ENCODE measurements at places on chromosomes 13 and 19.

DNA sequence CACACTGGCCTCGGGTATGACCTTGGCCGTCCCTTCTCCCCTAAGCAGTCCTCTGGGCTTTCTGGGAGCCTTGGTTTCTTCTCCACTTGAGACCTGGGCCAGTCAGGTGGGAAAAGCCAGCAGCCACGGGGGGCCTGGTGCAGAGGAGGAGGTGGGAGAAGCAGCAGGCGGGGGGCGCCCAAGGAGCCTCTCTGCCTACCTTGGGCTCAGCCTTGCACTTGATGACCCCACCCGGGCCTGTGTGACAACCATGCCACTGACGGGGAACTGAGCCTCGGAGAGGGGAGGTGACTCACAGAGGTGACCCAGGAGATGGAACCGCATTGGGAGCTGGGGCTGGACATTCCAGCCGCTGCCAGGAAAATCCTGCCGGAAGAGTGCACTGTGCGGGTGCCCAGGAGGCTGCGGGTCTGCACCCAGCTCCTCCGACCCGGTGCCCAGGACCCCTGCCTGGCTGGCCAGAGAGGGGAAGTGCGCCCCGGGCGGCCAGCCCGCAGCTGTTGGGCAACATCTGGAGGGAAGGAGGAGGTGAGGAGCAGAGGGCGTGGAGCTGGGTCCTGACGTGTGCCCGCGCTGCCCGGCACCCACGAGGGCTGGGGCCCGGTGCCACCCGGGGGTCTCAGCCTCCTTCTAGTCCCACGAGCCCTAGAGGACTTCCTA is 23.4 kb upstream of the SLC7A10 start:
- no peak for DNase-seq

DNA sequence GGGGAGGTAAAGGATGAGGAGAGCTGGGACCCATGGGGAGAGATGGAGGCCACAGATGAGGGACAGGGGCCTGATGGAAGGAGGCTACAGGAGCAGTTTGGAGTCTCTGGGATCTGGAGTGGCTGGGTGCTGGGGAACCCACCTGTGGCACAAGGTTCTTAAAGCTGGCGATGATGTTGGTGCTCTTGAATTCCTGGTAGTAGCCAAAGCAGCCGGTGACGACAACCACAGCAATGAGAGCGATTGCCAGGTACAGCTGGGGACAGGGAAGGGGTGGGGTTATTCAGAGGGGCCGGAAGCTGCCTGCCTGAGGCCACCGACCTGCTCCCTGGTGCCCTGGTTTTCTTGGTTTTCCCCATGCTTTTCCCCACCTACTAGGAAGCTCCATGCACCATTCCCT is 2.8 kb downstream of the ATP4A start:
- DNase-seq, result no peak

DNA sequence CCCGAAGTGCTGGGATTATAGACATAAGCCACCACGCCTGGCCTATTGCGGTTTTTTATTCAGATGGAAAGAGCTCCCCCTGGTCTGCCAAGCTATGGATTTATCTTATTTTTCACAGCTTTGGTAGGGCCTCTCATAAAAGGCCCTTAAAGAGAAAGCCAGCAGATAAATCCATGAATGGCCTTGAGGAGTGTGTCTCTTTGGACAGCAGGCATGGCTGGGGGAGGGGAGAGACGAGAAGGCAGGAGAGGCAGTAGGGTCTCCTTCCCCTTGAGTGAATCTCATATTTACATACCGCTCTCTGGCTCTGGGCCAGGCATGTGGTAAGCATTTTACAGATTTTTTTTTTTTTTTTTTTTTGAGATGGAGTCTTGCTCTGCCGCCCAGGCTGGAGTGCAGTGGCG is 25.2 kb downstream of the MARK4 start:
- DNase-seq, result no peak

- no peak for DNase-seq
These were observed 1318.9 kb downstream of the OLFM4 start for GRCh38 chr13:54347531-54347930.

DNA sequence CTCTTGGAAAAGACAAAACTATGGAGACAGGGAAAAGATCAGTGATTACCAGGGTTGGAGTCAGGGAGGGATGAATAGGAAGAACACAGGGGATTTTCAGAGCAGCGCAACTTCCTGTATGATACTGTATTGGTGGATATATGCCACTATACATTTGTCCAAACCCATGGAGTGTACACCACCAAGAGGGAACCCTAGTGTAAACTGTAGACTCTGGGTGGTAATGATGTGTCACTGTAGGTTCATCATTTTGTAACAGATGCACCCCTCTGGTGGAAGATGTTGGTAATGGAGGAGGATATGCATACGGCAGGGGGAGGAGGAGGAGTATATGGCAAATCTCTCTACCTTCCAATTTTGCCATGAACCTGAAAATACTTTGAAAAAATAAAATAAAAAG is 68.1 kb downstream of the UFM1 start:
- DNase-seq, result no peak

- DNase-seq, result no peak
These were observed 126.5 kb downstream of the PIBF1 start for GRCh38 chr13:72908416-72908815.

GRCh38 chr13:69565334-69565733 is 542.3 kb upstream of the ATXN8OS start:
- DNase-seq, result no peak

- no peak for DNase-seq
These were observed 186.2 kb downstream of the VWA8 start for GRCh38 chr13:41774605-41775218.

GRCh38 chr19:10685210-10685609 is 16.0 kb upstream of the QTRT1 start:
- no peak for DNase-seq
